Muscle of back (tissue), 13 donors: ENCODE measurements at places on chromosomes 4 and X. TPM values are rescaled to one million over a fixed set of nuclear protein-coding genes. Genes with fewer than 3 reads are reported as not detected.

The CLIC2 gene
- 4.6 TPM for polyA plus RNA-seq

The GPC3 gene
- 429 TPM for polyA plus RNA-seq

The GATB gene
- polyA plus RNA-seq = 18.3 TPM

The TSPAN7 gene
- 93.5 TPM for polyA plus RNA-seq

The CLGN gene
- 1.6 TPM for polyA plus RNA-seq

The GABRQ gene
- 1.1 TPM for polyA plus RNA-seq

The TMPRSS11B gene
- polyA plus RNA-seq = not detected

The GAGE2A gene
- polyA plus RNA-seq = not detected

DNA sequence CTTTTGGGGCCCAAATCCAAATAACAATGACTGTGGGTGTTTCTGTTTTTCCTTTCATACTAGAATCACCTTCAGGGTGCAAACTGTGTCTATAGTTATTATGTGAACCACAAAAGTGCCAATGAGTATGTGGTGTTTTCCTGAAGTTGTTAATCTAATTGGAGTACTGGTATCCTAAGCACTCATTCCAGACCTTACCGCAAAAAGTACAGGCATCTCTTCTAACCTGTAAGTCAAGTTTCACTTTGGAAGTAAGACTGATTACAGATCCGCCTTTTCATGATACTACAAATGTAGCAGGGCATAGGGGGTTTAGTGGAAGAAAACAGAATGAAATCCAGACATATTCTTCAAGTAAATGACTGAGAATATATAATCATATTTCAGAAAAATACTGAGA is 16.1 kb downstream of the COQ2 start:
- DNase-seq = no peak

DNA sequence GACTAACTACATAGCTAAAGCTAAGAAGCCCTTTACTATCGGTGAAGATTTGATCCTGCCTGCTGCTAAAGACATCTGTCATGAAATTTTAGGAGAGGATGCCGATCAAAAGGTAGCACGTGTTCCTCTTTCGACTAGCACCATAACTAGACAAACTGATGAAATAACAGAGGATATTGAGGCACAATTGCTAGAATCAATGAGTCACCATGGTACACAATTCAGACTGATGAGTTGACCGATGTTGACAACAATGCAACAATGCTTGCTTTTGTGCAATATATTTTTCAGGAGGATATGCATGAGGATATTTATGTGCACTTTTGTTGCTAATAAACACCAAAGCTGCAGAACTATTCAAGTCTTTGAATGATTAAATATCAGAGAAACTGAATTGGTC is 24.3 kb downstream of the TBCK start:
- no peak for DNase-seq

GRCh38 chrX:136619899-136620505 is 28.0 kb upstream of the CD40LG start:
- DNase-seq = no peak

DNA sequence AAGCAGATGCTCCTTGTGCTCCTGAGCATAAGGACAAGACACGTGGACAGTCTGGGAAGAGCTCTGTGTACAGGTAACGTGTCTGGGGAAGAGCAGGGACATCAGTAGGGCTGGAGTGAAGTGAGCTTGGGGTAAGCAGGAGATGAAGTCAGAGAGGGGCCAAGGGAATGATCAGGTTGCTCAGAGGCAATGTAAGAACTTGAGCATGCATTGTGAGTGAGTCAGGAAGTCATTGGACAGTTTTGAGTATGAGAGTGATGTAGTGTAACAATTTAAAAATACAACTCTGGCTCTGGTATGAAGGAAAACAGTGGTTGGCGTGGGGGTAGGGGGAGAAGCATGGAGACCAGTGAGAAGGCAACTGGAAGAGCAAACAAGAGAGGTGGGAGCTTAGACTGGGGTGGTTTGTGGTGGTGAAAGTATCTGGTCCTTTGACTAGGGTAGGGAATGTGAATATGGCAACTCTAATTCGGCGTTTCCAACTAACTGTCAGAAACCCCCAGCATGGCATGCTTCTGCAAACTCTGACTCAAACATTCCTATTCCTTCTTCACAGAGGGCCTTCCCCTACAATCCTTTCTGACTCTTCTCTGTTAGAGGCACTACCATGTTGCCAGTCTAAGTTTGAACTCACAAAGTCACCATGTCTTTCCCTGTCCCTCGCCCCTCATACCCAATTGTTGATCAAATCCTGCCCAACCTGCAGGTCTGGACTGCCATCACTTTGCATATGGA is 57.2 kb downstream of the STBD1 start:
- no peak for DNase-seq

- no peak for DNase-seq
Measured at GRCh38 chr4:145820407-145820806, 118.2 kb downstream of the ZNF827 start.

- DNase-seq = no peak
Measured at GRCh38 chrX:700936-701335, 70.3 kb downstream of the SHOX start.

DNA sequence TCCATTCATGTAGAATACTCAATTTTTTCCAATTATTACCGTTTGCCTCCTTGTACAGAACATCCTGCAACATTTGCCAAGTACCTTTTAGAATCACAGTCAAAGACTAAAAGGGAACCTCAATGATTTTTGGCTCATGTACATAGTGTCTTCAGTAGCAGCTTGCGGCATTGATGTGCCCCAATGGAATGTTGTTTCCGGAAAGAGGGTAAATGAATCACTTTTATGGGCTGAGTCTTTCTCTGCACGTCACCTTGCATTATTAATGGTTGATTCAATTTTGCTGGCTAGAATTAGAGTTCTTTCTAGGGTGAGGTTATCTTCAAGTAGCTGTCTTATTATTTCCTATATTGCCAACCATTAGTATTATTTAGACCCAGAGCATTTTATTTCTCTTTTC is 116.9 kb upstream of the GABRA2 start:
- no peak for DNase-seq

DNA sequence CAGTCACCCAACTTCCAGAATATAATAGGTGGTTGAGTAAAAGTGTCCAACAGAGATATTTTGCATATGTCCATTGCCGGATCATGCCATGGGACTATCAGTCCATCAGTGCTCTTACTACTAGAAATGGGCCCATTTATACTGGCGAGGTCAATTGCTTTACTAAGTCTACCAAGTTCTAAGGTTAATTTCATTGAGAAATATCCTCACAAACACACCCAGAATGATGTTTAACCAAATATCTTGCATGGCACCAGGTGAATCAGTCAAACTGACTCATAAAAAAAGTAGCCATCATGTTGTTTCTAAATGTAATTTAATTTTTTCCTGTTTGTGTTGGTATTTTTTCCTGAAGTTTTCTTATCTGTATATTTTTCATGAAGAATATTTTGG is 1217.0 kb downstream of the RAPGEF2 start:
- no peak for DNase-seq

DNA sequence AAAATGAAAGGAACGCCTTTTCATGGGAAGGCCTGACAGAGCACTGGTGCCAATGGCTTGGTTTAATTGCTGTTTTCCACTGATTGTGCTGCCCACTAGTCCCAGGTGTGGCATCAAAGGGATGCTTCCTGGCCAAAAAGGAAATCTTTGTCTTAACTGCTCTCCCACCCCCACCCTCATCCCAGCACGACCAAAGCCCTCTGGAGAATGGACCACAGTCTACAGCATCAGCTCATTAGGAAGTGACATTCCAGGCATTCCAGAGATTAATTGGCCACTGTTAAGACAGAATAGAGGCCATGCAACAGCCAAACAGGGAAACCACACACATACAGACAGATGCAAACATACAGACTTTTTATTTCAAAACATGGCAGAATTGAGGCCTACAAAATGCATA is 143.2 kb downstream of the LHFPL1 start:
- DNase-seq = no peak

- DNase-seq = no peak
Measured at GRCh38 chr4:90126805-90127204, 389 bp upstream of the CCSER1 start.

DNA sequence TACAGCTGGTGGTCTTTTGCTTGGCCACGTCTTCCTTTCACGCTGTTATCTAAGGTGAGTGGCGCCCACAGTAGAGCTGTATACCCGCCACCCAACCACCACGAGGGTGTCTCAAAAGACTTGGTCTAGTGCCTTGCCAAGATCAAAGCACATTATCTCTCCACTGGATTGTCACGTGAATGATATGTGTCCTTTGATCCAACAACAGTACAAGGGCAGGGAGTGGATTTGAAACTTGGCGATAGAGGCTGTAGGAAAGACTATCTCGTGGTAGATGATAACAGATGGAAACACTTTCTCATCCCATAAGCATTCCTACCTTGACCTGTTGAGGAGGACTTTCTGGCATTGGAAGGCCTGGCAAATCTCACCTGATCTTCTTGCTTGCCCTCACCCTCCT is 37.7 kb upstream of the BCLAF3 start:
- no peak for DNase-seq

- no peak for DNase-seq
Measured at GRCh38 chrX:108020631-108021030, 24.2 kb upstream of the VSIG1 start.

GRCh38 chr4:170691168-170691567 is 601.4 kb upstream of the AADAT start:
- no peak for DNase-seq

- no peak for DNase-seq
Measured at GRCh38 chr4:57504139-57504538, 394.0 kb upstream of the IGFBP7 start.

GRCh38 chr4:111334361-111334760 is 711.5 kb upstream of the PITX2 start:
- no peak for DNase-seq

GRCh38 chrX:152821145-152821765 is 9.3 kb downstream of the CETN2 start:
- DNase-seq = no peak

DNA sequence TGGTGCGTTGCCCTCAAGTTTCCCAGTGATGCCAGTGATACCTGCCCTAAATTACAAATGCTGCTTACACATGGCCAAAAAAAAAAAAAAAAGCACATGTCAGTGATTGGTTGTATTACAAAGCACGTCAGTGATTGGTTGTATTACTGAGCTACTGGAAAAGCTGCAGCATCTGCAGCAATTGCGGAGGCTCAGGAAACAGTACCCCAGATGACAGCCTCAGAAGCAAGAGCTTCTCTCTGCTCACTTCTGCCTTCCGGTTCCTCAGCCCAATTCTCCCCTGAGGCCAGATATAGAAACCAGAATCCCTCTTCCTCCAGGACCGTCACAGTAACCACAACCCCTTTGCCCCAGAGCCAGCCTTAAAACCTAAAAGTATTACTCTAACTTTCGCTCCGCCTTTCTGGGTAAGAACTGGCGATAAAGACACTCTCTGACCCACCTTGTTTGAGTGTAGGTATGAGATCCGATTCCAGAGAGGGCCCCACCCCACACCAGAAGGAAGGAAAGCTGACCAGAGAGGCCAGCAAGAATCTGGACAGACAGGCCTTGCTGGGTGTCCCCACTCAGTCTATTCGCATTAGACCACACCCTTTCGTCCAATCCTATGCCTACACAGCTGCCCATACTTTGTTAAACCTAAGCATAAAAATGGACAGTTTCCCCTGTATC is 85.0 kb upstream of the SORBS2 start:
- DNase-seq = no peak

DNA sequence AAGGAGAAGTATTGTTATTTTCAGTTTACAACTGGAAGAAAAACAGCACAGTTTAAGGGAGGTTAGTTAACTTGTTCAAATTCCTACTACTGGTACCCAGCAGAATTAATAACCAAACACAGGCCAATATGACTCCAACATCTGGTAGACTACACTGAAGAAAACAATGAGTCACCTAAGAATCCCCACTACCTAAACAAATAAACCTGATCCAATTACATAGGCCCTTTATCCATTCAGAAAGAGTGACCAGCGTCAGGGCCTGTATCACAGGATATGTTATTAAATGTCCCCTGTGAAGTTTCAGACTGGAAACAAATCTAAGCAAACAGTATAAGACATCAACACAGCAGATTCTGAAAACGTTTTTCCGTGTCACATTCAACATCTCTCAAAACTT is 492.5 kb upstream of the INTU start:
- DNase-seq = no peak

GRCh38 chr4:75158451-75158850 is 225.5 kb downstream of the PARM1 start:
- no peak for DNase-seq

- no peak for DNase-seq
Measured at GRCh38 chr4:169407217-169407845, 136.6 kb upstream of the SH3RF1 start.

DNA sequence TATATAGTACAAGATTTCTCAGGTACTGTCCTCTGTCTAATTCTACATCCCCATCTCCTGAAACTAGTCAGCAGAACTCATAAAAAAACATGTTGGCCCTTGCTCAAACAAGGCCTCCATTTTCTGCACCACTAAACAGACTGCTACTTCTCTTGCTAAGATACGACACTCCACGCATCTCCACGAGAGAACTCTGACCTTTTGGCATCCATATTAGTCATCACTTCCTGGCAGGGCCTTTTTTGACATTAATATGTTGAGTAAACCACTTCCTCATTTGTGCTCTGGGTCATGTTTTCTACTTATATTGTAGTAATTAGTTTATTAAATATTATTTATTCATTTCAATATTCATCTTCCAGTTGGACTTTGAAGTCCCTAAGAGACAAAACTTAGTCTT is 65.6 kb downstream of the DCAF8L1 start:
- no peak for DNase-seq

- no peak for DNase-seq
Measured at GRCh38 chr4:7399440-7400234, 35.1 kb downstream of the PSAPL1 start.

DNA sequence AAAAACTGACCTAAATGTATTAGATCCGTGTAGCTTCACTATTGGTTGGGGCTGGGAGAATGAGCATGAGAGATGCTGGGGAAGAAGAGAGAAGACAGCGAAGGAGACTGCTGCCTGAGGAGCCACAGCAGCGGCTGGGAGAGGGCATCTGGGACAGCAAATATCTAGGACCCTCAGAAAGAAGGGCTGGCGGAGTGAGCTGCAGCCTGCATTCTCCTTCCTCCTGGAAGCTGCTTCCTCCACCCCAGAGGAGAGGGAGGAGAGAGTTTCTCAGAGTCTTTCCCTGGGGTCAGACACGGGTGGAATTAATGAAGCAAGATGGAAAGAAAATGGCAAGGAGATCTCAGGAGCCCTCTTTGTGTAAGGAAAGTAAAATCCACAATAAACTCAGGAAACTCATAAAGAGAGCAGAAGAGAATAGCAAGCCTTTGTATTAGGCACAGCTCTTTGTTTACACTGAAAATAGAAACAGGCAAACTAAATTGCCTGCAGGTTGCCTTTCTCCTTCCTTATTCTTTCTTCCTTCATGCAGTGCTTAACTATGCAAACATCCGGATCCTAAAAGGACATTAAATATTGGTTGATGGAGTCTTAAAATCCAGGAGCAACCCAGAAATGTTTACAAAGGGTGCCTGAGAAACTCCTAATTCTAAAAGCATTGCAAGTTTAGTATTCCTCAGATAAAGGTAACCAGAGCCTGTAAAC is 130.3 kb upstream of the GALNT7 start:
- no peak for DNase-seq

DNA sequence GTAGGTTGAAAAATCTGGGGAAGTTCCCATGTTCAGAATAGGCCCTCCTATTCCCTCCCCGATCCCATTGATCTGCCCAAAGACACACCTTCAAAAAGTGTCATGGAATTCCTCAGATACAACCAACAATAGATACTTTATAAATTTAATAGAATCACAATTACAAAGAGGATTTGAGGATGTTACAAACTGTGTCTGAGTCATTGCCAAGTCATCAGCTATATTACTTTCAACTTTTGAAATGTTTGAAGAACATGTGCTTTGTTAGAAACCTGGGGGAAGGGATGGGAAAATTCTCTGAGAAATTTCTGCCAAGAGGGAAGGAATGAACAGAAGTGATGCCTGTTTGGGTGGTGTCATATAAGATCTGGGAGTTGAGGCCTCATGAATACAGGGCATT is 46.7 kb downstream of the KCNIP4 start:
- no peak for DNase-seq
